ENCODE measurements at places on chromosomes 4 and X.

- DNase-seq, result no peak
Observed at GRCh38 chr4:804804-805203, 21.1 kb downstream of the CPLX1 start.

GRCh38 chrX:112654871-112655270, 24.9 kb downstream of the LHFPL1 start:
- no peak for DNase-seq

- no peak for DNase-seq
Observed at GRCh38 chr4:57156242-57156990, 46.2 kb upstream of the IGFBP7 start.

DNA sequence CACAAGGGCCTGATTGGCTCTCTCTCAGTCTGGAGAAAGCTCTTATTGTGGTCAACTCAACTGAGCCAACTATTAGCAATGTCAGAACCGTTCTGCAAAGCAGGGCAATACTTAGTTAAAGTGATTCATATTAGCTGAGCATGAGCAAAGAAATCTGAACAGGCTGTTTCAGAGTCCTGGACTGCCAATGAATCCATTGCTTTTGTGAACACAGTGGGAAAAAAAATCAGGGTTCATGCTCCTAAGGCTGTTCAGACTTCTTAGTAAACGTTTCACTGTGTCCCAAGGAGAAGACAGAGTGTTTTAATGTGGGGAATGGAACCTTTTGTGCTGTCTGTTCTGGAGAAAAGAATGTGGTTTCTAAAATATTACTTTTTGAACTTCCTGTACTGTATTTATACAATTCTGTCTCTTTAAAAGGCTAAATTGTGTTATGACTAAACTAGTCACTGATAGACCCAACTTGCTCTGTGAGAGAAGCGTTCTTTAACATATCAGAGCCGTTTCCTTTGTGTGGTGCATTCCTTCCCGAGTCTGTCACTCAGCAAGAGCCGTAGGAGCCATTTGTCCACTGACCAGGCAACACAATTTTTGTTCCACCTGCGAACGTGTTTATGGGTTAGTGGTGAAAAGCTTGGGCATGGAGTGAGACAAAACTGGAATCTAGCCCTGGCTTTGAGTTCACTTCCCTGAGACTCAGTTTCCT, 366.1 kb downstream of the FBXO8 start:
- no peak for DNase-seq

DNA sequence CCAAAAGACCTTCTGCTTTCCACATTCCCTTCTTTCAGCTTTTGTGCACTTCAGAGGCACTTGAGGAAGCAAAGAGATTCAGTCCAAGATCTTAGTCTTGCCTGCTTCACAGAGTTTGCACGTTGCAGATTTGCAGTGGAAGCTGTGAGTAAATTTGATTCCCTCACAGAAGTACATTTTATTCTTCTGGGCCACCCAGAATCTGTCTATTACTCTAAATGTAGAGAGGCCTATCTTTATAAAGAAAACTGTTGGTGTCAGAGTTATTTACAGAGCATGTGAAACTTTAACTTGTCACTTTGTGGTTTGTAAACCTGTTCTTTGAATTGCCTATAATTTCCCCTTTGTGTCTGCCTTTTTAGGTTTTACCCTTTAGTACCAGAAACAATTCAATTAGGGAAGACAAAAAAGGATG, 15.5 kb downstream of the SPRY1 start:
- DNase-seq, result no peak

DNA sequence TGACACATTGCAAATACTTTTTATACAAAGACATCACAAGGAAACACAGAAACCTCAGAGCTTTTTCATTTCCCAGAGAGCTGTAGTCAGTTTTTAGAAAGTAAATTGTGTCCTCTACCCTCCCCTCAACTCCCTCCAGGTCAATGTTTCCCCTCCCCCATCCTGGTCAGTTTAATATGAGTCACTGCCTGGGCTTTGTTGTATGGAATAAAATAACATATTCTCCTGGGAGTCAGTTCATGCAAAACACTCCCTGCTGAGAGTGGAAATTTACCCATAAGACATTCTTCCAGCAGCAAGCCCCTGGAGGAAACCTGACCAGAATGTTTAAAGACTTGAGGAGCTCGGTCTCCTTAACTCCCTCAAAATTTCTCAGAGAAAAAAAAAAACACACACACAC, 270.1 kb upstream of the LDB2 start:
- DNase-seq, result no peak

GRCh38 chr4:3638080-3638795, 106.0 kb upstream of the LRPAP1 start:
- no peak for DNase-seq

GRCh38 chr4:74105656-74106280, 6.8 kb upstream of the CXCL2 start:
- DNase-seq, result no peak

DNA sequence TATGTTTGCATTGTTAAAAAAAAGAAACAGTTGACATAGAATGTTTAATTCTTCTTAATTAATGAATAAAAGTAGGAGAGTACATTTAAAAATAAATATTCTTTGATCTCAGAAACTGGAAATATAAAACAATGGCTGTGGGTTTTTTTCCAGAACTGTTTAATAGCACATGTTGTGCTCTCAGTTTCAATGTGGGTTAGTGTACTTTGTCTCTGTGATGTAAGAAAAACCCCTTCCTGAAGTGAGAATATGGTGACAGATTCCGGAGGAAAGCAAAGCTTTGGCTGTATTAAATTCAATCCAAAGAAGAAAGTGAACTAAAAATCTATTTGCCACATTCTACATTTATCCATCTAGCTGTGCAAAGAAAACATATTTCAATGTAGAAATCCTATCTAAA, 261.9 kb upstream of the ADGRL3 start:
- DNase-seq, result no peak

GRCh38 chr4:125641611-125642010, 326.9 kb downstream of the FAT4 start:
- no peak for DNase-seq

- no peak for DNase-seq
Observed at GRCh38 chrX:55312655-55313054, 47.9 kb upstream of the PAGE3 start.

DNA sequence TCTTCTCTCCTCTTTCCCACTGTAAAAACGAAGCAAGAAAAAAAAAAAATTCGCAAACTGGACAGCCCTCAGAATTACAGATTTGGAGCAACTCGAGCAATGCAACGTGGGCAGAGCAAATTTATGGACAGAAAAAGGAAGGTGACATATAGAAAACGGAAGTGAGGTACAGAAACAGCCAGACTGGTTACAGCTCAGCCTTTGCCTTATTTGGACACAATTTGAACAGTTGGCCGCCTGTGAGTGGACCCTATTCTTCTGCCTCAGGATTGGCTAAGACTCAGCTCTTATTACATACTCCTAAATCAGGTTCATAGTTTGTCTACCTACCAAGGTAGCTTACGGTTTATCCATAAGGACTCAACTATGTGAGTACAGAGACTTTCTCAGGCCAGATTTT, 98.8 kb downstream of the SOWAHB start:
- DNase-seq, result no peak

- no peak for DNase-seq
Observed at GRCh38 chr4:39741401-39741800, 43.5 kb downstream of the UBE2K start.

GRCh38 chr4:137597752-137598430, 65.6 kb upstream of the PCDH18 start:
- DNase-seq, result no peak

DNA sequence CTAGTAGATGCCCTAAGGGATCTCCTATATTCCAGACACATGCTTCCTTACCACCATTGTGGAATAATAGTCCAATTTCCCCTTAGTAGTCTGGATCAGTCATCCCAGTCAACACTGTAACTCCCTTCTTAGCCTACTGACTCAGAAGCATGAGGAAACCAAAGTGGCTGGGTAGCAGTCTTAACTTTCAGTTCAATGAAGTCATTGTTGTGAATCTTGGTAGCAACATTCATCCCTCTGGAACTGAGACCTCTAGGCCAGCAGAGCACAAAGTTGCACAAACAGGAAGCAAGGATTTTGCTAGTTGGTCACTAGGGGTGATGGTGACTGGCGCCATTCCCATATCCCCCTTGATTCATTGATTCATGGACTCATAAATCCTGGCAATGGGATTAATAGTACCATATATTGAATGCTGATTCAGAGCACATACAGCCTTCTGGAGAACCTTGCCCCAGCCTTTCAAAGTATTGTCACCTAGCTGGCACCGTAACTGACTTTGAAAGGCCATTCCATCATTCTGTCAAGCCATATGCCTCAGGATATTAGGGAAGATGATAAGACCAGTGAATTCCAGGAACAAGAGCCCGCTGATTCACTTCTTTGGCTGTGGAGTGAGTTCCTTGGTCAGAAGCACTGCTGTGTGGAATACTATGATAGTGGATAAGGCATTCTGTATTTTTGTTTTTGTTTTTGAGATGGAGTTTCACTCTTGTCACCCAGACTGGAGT, 19.7 kb upstream of the GPAT3 start:
- no peak for DNase-seq

GRCh38 chrX:97898798-97899197, 1015.1 kb downstream of the RPA4 start:
- DNase-seq, result no peak

- DNase-seq, result no peak
Observed at GRCh38 chr4:2292646-2293108, 30.8 kb upstream of the MXD4 start.

DNA sequence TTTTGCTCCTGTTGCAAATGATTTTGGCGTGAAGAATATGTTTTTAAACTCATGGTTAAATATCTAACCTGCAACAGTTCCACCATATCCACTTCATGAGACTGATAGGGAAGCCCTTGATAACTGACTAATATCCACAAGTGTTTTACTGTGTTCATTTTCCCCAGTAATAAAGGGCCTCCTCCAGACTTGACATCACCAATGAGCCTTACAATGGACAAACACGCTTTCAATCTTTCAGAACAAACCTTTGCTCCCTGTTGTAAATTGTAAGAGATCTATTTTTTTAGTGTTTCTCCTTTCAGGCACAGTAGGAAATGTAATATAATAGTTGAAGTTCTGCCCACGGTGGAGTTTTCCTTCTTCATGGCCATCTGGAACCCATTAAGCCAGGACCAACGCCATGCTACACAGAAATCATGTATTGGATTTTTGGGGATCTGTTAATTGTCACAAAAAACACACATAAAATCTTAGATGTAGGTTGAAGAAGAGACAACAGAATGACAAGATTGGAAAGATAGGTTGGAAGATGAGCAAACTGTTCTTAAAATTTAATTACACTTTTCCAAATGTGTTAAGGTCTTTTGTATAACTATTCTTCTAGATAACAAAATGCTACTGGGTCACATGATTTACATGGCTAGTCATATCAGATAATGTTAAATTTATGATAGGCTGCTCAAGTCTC, 1030.1 kb downstream of the FSTL5 start:
- no peak for DNase-seq

GRCh38 chrX:134161162-134161561, 75.8 kb upstream of the CCDC160 start:
- DNase-seq, result no peak

GRCh38 chr4:160877087-160877790, 1286.6 kb downstream of the FSTL5 start:
- DNase-seq, result no peak

DNA sequence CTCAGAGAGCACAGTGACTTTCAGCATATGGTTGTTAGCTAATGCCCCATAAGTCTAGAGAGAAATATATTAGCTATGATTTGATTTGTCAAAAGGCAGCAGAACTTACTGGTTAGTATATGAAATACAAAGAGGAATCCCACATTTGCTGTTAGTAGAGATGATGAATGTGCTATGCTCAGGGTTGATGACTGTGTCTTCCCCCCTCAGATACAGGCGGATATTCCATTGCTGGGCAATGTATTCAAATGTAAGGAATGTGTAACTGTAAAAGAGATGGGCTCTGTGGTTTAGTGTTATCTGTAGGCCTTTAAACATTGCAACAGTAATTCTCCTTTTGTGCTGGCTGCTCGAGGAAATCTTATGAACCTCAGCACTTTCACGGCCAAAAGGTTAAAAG, 528.9 kb upstream of the ARX start:
- no peak for DNase-seq

- no peak for DNase-seq
Observed at GRCh38 chrX:119696251-119696890, 3.4 kb upstream of the SEPTIN6 start.

DNA sequence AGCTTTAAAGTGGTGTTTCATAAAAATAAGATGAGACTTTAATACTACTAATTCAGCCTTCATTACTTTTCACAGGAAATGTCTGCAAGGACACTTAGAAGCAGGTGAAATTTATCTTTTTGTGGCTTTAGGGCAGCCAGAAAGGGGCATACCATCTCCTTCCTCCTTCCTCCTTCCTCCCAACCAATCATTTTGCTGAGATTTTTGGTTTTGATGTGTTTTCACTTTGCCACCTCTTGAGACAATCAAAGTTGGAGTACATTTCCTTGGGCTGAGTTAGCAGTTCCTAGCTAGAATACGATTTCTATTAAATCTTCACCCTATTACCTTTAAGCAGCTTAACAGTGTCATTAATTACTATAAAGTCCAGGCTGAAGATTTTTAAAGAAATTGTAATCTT, 5.1 kb upstream of the NDST3 start:
- DNase-seq, result no peak

Data from stimulated activated CD8-positive, alpha-beta memory T cell treated with anti-CD3 and anti-CD28 coated beads, Interleukin-7, amount 100 ng/mL, for 24 hours (primary cell).